Colonic mucosa (tissue), 4 donors: ENCODE measurements at places on chromosomes 11 and 22. TPM values are rescaled to one million over a fixed set of nuclear protein-coding genes. Genes with fewer than 3 reads are reported as not detected.

GRCh38 chr11:14543260-14543659 is 23.1 kb upstream of the PSMA1 start:
- no peak for DNase-seq

DNA sequence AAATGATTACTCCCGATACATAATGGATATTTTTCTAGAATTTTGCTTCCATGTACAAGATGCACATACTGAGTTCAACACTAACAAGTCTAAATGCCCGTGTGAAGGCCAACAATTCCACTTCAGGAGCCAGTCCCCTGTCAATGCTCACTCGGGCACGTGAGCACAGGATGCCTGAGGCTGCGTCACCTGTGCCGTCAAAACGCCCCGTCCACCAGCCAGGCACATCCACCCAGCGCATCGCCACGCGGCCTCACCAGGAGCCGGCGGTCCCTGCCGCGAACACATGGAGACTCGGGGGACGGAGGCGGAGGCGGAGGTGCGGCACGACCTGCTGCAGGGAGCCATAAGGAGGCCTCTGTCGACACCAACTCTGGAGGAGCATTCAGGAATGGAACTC is 9.8 kb downstream of the TOLLIP start:
- peak; percentile 18 for DNase-seq

- DNase-seq: peak; percentile 29
Measured at GRCh38 chr11:64675450-64676260, 47.3 kb downstream of the NRXN2 start.

Gene PRRG4
- total RNA-seq: 18.6 TPM

Gene BEST1
- 0.77 TPM for total RNA-seq
